ENCODE measurements at places on chromosomes 2 and 18. TPM values are rescaled to one million over a fixed set of nuclear protein-coding genes. Genes with fewer than 3 reads are reported as not detected.
A peak's percentile ranks its signal among the peaks of the same experiment; 100 is the strongest.

DNA sequence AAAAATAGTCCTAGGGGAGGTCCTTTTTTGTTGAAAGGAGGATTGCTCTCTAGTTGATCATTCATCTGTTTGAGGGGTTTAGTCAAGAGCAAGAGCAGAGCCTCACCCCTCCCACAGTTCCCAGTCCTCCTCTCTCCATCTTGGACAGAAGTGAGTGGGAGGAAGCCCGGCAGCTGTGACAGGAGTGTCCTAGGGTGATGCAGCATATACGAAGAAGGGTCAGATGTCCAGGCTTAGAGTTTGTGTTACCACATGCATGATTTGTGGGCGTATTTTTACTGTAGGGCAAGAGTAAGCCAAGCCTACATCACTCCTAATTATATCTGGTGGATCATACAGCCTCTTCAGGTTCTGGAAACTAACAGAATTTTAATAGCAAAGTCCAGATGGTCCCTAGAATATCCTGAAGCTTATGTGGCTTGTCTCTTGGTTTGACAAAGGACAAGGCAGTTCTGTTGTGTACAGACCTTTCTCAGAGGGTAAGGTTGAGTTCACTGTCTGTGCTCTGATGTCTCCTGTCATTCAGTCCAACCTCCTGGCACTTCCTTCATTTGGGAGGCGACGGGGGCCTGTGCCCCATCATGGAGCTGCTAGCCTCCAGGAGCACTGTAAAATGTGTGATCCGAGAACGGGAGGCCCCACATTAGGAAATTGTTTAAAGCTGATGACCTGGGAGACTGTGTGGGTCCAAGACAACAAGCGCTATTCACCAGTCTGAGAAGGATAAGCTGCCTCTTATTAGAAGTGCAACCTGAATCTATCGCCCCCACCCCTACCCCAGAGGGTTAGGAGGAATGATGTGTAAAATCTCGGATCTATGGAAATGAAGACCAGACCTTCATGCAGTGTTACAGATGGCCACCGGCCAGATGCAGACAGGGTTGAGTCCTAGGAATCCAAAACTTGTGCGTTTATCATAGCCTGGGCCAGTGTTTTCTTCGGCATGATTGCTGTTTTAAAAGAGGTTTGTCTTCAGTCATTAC is 6.9 kb downstream of the CEP68 start:
- H3K4me3 ChIP-seq, result no peak overlapping the region
- H3K27ac ChIP-seq, result peak overlapping the region; percentile 62
- no peaks in the 10 kb centered on the region for H3K27me3 ChIP-seq
- no peaks in the 10 kb centered on the region for H3K36me3 ChIP-seq

DNA sequence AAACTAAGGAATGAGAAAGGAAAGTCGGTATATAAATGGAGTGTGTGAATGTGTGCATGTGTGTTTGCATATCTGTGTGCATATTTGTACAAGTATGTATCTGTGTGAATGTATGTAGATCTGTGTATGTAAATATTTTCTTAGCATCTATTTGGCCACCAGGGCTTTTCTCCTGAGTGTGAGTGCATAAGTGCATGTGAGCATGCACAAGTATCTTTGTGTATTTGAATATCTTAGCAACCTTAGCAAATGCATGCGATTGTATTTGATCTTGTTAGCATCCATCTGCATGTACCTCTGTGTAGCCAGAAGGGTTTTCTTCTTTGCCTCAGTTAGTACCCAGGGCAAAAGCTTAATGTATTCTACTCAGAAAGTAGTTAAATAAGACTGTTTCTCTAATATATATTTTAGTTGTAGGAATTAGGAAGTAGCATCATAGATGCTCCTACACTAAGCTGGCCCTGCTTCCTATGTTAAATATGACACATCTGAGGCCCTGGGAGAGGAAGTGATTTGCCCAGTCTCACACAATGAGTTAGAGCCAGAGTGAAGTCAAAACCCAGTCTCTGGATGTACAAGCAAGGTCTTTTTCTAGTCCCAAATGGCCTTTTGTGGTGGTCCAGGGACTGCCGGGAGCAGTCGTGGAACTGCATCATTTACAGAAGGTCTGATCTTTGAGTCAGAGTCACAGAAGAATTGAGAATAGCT is 9.2 kb downstream of the FKBP1B start:
- H3K27me3 ChIP-seq, result no peaks in the 10 kb centered on the region
- no peaks in the 10 kb centered on the region for H3K36me3 ChIP-seq
- no peak for DNase-seq
- H3K27ac ChIP-seq, result no peak overlapping the region
- no peaks in the 10 kb centered on the region for H3K4me1 ChIP-seq

Gene TCF23
- total RNA-seq, result not detected

DNA sequence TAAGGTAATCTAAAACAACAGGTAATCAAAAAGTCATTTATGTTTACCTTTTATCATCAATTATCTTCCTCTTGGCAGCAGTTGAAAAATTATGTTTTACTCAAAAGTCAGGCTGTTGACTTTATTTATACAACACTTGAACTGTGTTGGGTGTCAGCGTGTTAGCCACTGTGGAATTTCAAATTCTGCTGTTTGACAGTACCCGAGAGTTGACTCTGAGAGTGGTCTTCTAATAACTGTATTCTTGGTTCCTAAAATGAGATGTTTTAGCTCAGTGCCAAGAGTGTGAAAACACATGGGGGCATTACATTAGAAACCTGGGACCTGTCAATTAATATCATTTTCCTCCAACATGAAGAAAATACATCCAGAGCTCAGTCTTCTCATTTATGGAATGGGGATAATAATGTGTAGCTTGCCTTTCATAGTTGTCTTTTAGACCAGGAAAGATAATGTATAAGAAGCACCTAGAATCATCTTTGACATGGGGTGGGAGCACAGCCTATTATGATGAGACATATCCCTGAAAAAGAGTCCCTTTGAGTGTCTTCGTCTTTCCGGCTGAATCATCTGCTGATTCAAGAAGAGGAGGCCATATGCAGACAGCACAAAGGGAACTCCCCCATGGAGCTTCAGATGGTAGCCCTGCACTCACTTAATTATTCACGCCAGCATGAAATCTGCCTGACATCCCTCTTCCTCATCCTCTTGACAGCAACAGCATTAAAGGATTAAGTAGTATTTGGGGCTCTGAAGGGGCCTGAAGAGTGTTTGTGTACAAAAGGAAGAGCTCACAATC is 89.1 kb downstream of the AFF3 start:
- H3K27me3 ChIP-seq, result peaks cover 9% of the 10 kb centered on the region
- no peak overlapping the region for H3K4me3 ChIP-seq
- no peaks in the 10 kb centered on the region for H3K36me3 ChIP-seq
- no peak overlapping the region for H3K27ac ChIP-seq
- no peak for DNase-seq
